Activated T-cell treated with anti-CD3 and anti-CD28 coated beads for 24 hours (primary cell): ENCODE measurements at places on chromosomes 1 and 21.

GRCh38 chr1:117097443-117097842 is 24.1 kb downstream of the TRIM45 start:
- no peak for DNase-seq

GRCh38 chr1:172745014-172745413 is 86.1 kb downstream of the FASLG start:
- DNase-seq, result peak; percentile 53

DNA sequence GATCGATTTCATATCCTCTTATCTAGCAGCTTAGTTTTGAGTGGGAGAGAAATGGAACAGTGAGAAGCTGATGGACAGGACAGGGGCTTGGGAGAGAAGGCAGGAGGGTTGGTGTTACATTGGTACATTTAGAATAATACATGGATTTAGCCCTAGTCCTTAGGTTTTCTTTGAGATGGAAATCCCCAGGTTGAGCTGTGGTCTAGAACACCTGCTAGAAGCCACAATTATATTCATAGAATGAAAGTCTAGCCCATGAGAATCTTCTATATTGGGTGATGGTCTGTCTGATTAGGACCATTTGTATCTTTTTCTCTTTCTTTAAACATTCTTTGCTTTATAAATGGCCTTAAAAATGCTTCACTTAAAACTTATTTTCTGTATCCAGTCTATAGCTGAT is 19.9 kb downstream of the CRNN start:
- no peak for DNase-seq

GRCh38 chr1:67189953-67190352 is 23.7 kb downstream of the IL23R start:
- DNase-seq, result no peak

DNA sequence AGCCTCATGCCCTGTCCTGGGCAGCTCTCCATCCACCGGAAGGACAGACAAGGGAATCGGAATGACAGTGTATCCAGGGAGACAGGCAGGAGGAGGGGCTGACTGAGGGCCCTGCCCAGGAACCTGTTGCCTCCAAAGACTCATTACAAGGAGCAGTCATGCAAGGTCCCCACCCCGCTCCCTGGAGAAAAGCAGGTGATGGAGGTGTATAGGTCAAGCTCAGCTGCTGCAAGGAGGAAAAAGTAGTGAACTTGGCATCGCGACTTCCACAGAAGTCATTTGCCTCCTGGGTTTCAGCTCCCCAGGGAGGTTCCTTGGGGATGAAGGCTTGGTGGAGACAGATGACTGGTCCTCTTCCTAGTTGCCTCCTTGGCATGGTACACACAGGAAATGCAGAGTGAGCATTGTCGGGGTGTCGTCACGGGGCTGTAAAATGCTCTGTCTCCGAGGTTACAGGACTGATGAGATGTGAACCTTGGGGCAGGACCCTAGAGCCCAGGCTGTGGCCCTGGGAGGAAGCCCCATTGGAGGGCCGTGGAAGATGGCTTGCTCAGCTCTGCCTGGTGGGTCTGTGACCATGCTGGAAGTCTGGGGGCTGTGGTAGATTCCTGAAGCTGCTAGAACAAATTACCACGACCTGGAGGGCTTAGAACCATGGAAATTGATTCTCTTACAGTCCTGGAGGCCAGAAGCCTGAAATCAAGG is 219.6 kb upstream of the C1orf174 start:
- no peak for DNase-seq

DNA sequence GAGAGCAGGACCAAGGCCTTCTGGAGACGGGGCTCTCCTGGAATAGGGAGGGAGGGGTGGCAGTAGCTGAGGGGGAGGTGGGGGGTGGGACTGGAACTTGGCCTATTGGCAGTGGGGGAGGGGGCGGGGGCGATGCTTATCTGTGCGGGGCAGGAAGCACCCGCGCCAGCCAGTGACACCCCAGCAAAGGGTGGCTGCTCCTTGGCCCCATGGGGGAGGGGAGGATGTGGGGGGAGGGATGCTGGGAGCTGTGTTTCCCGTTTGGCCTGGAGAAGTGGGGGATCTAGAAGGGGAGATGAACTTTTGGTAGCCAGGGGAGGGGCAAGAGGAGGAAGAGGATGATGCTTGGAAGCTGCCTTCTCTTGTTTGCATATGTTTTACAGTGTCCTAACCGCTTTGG is 11.0 kb downstream of the ZBTB7B start:
- no peak for DNase-seq

GRCh38 chr1:8031176-8031785 is 5.2 kb upstream of the ERRFI1 start:
- DNase-seq, result no peak

- DNase-seq, result peak; percentile 35
Observed at GRCh38 chr1:153277852-153278251, 18.4 kb downstream of the LORICRIN start.
